Right ventricle myocardium superior (tissue), 1 donor: ENCODE measurements at places on chromosomes 1 and 21. TPM values are rescaled to one million over a fixed set of nuclear protein-coding genes. Genes with fewer than 3 reads are reported as not detected.

The MYBPH gene
- total RNA-seq = not detected

The MLLT11 gene
- total RNA-seq = 2.9 TPM

The PRDM2 gene
- total RNA-seq = 32.9 TPM

The WNT3A gene
- not detected for total RNA-seq

The PTGER3 gene
- total RNA-seq = 1.3 TPM

The ANKRD35 gene
- total RNA-seq = 1.1 TPM

The RNF2 gene
- total RNA-seq = 9.8 TPM

The NEGR1 gene
- total RNA-seq = 15.7 TPM
